ENCODE measurements at places on chromosomes 1 and 21.

- no peak for DNase-seq
Observed at GRCh38 chr21:18007121-18007520, 188.0 kb upstream of the C21orf91 start.

- no peak for DNase-seq
Observed at GRCh38 chr1:47502746-47503370, 65.0 kb downstream of the FOXD2 start.

DNA sequence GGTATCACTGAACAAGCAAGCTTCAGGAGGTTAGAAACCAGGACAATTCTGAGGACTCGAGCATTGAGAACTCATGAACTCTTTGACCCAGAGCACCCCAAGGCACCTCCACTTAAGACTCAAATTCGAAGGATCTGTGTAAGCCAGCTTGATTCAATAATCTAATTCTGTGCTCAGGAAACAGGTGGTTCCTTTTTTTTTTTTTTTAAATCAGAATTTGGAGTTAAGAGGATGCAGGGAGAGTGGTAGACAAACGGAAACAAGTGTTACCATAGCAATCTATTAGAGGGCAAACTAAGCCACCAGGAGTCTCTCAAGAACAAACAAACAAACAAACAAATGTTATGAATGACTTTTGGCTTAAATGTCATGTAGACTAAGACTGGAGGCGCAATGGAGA lies 53.8 kb upstream of the DPH5 start:
- no peak for DNase-seq

DNA sequence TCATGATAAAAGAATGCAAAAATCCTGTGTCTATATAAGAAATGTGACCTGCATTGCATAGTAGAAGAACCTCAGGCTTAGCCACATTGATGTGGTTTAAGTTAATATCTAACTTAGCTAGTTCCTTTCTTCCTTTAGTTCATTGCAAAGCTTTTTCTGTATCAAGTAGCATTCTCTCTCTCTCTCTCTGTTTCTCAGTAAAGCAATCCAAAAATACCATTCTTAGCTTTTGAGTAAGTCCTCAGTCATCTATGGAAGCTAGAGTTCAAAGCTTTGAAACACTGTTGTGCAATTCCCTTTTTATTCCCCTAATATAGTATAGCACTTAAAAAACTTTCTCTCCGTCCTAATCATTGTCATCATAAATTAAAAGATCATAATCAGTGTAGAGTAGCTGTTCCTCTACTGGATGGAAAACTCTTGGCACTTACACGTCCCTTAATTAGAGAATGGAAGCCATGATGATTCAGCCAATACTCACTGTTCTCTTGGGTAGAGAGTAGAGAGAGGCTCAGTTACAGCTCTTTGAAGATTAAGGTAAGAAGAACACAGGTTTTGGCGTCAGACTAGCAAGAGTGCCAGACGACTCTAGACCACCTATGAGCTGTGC lies 350.3 kb upstream of the LYPLAL1 start:
- peak; percentile 7 for DNase-seq

GRCh38 chr1:158007667-158008386 lies 14.4 kb downstream of the KIRREL1 start:
- no peak for DNase-seq

Data from H4 (cell line).